Central memory CD4-positive, alpha-beta T cell (primary cell): ENCODE measurements at places on chromosomes 16 and 17.

DNA sequence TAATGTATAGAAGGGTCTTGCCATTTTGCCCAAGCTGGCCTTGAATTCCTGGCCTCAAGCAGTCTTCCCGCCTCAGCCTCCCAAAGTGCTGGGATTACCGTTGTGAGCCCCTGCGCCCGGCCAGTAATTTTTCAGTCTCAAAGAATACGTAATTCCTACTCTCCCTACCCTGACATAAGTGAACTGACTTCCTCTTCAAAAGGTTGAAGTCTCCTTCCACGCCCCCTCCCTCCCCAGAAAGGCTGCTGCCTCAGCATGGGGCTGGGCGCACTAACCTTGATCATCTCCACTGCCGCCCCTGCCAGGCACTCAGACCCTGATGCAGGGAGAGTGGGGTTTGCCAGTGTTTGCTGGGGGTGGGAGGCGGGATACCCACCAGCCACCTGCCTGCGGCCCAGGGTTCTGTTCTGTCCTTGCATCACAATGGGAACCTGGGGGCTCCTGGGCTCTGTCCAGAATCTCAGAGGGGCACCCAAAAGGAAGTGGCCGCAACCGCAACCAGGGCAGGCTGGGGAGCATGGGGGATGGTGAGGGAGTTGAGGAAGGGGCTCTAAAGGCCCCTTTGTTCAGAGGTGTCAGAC, 27.5 kb downstream of the KIFC3 start:
- DNase-seq, result no peak

- DNase-seq, result no peak
Measured at GRCh38 chr17:15882058-15882720, 62.7 kb upstream of the ADORA2B start.

GRCh38 chr16:10981697-10982216, 37.4 kb downstream of the CLEC16A start:
- DNase-seq, result no peak

- no peak for DNase-seq
Measured at GRCh38 chr17:45315648-45316433, 979 bp downstream of the MAP3K14 start.

DNA sequence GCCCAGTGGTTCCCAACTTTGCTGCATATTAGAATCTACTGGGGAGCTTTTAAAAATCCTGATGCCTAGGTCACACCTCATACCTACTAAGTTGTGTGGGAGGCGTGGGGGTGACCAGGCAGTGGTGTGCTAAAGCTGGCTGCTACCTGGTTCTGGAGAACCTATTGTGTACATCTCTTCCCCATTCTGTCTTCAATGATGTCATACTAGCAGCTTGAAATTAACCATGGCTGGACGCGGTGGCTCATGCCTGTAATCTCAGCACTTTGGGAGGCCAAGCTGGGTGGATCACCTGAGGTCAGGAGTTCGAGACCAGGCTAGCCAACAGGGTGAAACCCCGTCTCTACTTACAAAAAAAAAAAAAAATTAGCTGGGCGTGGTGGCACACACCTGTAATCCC, 11.3 kb upstream of the NLK start:
- no peak for DNase-seq

DNA sequence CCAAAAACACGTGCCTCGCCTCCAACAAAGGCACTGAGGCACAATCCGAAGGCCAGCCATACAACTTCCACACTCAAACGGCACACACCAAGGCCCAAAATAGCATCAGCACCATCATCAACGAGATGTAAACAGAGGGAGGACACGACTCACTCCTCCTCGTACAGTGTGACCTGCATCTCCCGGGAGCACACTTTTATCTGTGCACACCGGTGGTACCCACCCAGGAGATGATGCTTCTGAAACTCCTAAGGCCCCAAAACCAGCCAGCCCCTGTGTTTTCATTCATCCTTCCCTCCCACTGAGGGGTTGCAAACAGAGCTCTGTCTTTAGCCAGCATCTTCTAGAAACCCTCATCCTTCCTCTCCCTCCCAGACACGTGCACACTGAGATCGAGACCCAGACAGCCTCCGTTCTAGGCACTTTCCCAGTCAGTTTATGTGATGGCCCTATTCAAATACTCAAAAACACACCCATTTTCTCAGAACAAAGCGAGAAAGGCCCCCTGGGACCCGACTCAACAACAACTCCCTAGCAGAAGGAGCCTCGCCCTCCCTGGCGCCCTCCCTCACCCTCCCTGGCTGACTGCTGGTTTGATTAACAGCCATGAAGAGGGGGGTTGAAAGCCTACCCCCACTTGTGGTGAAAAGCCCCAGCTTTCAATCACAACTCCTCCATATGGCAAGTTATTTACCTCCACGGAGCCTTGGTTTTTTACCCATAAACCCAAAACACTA, 76.3 kb downstream of the GAS7 start:
- DNase-seq, result no peak

- no peak for DNase-seq
Measured at GRCh38 chr17:42670789-42671657, 5.8 kb downstream of the PLEKHH3 start.

- no peak for DNase-seq
Measured at GRCh38 chr17:44119062-44119461, 4.4 kb downstream of the HDAC5 start.

GRCh38 chr17:62178579-62178978, 113.5 kb upstream of the MED13 start:
- DNase-seq, result no peak

- DNase-seq, result no peak
Measured at GRCh38 chr16:57695680-57696069, 1.1 kb downstream of the DRC7 start.

DNA sequence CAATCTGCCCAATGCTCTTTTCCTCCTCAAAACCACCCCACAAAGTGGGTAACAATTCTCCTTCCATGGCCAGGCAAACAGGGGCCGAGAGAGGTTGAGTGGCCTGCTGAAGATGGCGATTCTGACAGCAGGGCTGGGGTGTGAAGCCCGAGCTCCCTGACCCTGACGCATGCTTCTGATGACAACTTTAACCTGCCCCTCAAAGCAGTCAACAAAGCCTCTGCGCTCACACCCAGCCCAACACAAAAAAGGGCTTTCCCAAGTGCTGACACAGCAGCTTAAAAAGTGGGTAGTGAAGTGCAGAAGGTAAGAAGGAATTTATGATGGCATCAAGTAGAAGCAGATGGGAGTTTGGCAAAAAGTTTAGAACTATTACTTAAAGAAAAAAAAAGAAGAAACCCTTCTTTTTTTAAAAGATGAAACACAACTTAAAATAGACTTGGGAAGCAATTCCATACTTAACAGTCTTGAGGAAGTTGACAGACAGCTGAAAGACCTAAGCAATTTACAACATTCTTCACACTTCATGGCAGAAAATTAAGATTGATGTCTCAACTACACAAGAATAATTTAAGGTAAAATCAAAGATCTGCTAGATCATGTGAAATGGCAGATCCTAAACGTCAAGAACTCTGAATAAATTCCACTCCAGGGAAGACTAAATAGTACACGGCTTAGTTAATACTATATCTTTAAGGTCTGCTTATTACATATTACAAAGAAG, 133.9 kb downstream of the PARN start:
- DNase-seq, result no peak

DNA sequence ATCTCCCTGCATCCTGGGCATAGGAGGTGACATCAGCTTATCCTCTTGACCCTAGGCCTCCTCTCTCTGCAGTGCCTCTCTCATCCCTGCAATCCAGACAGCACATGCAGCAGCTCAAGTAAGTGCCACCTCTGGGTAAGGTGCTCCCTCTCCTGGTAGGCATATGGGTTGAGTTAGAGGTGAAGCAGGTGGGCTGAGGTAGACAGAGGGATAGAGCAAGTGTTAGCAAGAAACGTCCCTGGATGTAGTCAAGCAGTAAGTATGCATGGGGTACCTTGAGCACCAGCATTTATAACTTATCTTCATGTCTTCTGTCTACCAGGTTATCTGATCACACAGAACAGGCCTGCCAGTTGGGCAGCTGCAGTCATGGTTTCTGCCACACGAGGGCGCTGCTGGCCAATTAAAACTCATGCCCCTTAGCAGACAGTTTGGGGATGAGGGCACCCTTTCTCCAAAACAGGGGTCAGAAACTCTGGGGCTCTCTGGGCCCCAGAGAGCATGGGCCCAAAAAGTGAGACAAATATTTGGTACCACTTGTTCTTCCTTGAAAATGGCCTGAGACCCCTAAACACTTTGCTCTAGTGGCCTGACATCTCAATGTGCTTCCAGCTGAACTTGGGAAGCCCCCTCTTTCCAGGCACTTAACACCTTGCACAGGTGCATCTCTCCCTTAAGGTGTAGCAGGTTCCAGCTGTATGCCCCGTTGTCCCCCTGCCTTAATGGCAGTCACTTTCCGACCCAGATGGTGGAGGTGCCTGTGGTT, 59.8 kb downstream of the NEUROD2 start:
- DNase-seq, result peak; percentile 53

- no peak for DNase-seq
Measured at GRCh38 chr17:27542841-27543463, 86.7 kb downstream of the KSR1 start.

GRCh38 chr17:70144260-70144846, 25.0 kb upstream of the KCNJ2 start:
- no peak for DNase-seq

GRCh38 chr17:14688134-14688533, 387.3 kb downstream of the HS3ST3B1 start:
- DNase-seq, result no peak

GRCh38 chr16:83955218-83956130, 2.4 kb downstream of the OSGIN1 start:
- no peak for DNase-seq

GRCh38 chr17:4560421-4560820, at the start of gene GGT6:
TSS of gene GGT6 (minus strand) at chr17:4560577. CDS start at chr17:4560521, 56 bp downstream.
- no peak for DNase-seq

- no peak for DNase-seq
Measured at GRCh38 chr17:59439741-59440211, 108.3 kb downstream of the YPEL2 start.

DNA sequence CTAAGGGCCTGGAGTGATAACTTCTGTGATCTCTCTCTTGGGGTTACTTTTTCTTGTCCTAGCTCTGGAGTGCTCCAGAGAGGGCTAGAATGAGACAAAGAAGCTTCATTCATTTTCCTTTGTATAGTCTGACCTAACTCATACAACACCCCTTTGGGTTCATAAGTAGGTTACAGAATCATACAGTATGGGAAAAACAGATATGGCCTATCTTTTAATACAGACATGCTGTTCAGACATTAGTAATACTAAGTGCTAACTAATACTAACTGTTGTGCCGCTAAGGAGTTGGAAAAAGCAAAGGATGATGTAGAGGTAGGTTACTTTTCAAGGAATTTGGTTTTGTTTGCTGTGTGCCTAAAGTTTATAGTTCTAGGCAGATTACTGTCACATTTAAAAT, 84.7 kb downstream of the NLK start:
- no peak for DNase-seq

- peak; percentile 26 for DNase-seq
Measured at GRCh38 chr16:9102943-9103342, 11.5 kb downstream of the HAPSTR1 start.

GRCh38 chr17:48569240-48569582, 8.9 kb downstream of the HOXB4 start:
- DNase-seq, result no peak

GRCh38 chr17:27690882-27691281, 59.9 kb downstream of the LGALS9 start:
- DNase-seq, result no peak

GRCh38 chr16:81625544-81626153, 153.4 kb upstream of the PLCG2 start:
- no peak for DNase-seq

DNA sequence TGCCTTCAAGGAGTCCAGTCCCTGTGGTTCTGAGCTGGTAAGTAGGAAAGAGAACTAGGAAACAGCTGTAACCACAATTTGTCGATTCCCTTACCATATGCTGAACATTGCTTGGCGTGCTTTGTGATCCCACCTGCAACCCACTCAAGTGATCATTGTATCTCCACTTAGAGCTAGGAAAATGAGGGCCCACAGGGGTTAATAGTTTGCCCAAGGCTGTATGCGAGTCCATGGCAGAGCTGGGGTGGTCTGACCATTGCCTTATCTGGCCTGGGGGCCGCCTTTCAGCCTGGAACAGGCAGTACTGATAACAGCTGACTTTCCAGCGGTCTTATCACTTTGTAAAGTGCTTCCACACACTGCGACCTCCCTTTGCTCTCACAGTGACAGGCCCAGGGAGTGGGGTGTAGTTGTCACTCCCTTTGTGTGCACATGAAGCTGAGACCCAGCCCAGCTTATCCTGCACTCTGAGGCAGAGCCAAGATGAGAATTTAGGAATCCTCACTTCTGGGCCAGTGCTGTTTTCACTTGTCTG, 9.8 kb downstream of the MYL4 start:
- no peak for DNase-seq

DNA sequence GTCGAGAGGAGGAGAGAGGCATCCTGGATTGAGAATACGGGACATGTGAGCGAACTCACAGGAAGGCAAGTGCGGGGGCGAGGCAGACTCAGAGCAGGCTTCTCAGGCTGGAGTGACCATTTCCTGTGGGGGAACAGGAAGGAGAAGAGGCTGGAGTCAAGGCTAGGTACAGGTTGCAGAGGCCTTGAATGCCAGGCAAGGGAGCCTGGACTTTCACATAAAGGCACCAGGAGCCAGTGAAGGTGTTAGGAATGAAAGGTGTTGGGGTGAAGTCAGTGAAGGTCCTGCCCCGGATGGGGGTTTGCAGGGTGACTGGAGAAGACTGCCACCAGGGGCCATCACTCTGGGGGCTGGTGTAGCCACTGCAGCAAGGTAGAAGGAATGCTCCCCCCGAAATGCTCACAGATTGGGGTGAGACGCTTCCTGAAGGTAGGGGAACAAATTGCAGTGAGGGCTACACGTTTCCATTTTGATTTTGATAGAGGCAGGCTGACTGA, 5.3 kb upstream of the GPRC5C start:
- no peak for DNase-seq

DNA sequence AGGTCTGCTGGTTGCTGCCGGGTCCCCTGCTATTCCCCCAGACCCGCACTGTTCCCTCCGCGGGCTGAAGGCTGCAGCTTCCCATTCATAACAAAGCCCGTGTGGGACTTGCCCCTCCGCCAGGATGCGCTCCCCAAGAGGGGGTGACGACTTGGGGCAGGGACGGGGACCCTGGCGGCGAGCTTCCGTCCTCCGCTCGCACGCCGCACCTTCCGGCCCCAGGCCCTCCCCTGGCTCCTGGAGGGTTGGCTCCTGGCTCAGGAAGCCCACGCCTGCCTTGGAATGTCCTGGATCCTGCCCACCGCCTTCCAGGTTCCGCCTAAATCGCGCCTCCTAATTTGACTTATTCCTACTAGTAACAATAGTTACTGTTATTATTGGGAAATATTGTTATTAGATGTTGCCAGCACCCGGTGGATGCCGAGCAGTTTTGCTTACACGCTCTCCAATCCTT, 1.1 kb upstream of the TFAP4 start:
- no peak for DNase-seq

DNA sequence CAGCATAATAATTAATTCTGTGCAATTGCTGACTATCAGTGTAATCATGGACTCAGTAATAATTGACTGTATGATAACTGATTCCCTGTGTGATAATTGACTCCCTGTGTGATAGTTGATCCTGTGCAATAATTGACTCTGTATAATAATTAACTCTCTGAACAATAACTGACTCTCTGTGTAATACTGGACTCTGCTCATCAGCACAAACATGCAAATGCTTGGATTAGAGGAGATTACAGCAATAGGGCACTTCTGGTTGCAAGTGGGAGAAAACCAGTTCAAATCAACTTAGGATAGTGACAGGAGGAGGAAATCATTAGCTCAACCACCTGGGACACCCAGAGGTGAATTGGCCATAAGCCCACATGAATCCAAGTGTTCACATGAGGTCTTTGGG, 582.1 kb downstream of the RBFOX1 start:
- DNase-seq, result no peak
